ENCODE measurements at places on chromosomes 7 and 10.
A peak's percentile ranks its signal among the peaks of the same experiment; 100 is the strongest.

GRCh38 chr10:112528235-112528634 is 81.2 kb downstream of the VTI1A start:
- no peak for DNase-seq

DNA sequence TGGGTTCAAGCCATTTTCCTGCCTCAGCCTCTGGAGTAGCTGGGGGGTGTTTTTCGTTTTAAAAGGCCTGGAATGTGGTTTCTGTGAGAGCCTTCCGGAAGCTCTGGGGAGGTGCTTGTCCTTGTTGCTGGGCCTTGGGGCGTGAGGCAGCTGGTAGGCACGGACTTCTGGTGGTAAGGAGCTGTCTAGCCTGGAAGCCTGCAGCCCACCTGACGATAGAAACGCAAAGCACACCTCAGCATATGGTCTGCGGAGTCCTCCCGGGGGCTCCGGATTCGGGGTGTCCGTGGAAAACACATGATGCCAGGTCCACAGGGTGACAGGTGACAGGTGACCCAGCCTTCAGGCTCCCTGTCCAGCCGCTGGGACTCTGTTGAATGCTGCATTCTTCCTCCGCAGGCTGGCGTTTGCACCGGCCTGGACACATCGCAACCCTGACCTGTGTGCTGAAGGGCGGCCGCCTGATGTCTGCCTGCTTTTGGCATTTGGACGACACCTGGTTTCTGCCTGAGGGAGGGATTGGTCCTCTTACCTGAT is 37.3 kb downstream of the INPP5A start:
- peak; percentile 48 for DNase-seq

GRCh38 chr10:22657566-22658225 is 56.7 kb downstream of the PIP4K2A start:
- no peak for DNase-seq

DNA sequence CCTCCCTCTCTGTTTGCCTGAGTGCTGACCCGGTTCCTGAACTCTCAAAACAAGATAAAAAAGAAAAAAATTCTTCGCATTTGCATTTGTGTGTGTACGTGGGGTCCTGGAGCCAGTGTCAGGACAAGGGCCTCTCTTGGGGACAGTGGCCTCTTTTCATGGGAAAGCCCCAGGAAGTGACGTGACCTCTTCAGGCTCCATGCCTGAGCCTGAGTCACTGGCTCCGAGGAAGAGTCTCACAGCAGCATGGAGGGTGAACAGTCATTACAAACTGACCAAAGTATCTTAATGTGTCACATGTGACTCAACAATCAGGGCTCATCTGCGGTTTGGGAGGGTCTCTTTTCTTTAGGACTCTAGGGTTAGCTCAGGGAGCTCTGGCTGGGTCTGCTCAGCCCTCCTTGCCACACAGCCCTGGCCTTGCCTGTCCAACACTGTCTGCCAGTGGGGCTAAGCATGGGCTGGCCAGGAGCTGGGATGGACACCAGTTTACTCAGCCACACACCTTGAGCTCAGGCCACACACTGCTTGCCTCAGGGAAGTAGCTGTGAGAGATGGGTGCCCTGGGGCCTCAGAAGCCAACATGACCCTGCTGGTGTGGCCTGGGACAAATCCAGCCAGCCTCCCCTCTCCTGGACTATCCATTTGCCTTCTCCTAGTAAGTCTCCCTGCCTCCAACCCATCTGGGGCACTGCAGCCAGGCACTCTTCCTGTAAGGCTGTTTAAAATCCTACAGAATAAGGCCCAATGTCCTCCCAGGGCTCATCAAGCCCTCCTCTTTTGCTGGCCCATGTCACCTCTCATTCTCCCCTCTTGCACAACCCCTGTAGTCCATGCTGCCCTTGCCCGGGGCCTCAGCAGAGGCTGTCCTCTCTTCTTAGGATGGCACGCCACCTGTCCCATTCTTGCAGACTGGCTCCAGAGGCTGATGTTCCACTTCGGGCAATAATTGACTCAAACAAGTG is 10.5 kb downstream of the TMEM273 start:
- DNase-seq, result peak; percentile 83
